Adrenal gland (tissue), 19 donors: ENCODE measurements at places on chromosomes 1 and 21. TPM values are rescaled to one million over a fixed set of nuclear protein-coding genes. Genes with fewer than 3 reads are reported as not detected.

LEFTY2 gene
- total RNA-seq, result 3.4 TPM

ATP5PB gene
- total RNA-seq, result 227 TPM

RGS13 gene
- total RNA-seq, result 0.06 TPM

TADA1 gene
- total RNA-seq, result 12.5 TPM

DNA sequence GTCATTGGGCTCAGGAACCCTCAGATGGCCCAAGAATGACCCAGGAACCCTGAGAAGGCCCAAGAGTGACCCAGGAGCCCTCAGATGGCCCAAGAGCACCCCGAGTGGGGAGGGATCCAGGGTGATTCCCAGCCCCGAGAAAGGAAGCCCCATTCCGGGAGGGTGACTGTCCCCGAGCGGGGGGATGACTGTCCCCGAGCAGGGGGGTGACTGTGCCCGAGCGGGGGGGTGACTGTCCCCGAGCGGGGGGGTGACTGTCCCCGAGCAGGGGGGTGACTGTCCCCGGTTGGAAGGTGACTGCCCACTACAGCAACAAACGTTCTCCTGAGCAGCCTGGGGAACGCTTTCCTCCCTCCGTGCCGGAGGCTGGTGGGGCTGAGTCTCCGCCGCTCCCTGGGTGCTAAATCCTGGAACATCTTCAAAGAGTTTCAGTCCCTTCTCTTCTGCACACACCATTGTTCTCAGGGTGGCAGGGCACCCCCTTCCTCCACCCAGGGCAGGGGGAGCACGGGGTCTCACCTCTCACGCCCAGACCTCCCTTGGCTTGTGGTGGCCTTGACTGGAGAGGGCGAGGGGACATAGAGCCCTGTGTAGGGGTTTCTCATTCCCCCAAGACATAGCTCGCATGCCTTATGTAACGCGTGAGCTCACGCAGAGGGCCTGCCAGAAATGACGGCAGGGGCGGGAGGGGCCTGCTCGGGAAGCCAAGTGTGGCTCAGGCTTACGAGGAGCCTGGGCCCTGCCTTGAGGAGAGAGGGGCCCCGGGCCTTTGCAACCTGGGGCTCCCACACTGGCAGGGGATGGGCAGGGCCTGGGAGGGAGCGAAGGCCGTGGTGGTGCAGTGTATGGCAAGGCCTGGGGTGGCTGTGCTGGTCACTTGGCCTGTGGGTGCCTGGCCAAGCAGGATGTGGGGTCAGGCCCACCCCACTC lies 14.3 kb upstream of the SKI start:
- DNase-seq, result peak; percentile 87

- DNase-seq, result no peak
Observed at GRCh38 chr1:2358651-2359640, 32.4 kb downstream of the MORN1 start.

DNTTIP2 gene
- 12.9 TPM for total RNA-seq

DNA sequence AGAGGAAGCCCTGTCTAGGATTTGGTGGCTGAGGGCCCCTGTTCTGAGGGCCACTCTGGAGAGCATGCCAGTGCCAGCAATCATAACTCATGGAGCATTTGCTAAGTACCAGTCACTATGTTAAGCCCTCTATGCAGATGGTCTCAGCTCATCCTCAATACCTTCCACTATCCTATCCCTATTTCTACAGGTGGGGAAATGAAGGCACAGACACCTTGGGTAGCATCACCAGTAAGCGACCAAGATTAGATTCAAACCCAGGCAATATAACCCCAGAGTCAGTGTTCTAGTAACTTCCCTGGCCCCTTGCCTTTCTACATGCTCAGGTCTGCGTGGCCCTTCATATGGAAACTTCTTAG lies 7.9 kb upstream of the NBPF1 start:
- DNase-seq, result no peak

WNT9A gene
- total RNA-seq, result 0.79 TPM

DNA sequence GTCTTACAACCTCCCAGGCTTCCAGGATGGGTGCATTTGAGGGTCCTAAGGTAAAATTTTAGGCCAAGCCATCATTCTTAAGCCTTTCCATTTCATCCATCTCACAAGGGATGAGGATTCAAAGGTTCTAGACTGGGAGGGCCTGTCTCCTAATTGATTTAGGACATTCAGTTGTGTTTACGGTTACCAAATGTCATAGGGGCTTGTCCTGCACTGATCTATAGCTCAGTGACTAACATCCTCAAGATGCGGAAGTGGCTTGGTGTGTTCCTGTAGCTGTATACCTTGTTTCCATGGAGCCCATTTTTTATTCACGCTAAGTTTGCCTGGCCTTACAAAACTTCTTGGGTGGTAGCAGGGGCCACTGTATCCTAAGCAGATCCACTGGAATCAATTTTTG lies 52.8 kb downstream of the DUSP10 start:
- DNase-seq, result no peak

DNA sequence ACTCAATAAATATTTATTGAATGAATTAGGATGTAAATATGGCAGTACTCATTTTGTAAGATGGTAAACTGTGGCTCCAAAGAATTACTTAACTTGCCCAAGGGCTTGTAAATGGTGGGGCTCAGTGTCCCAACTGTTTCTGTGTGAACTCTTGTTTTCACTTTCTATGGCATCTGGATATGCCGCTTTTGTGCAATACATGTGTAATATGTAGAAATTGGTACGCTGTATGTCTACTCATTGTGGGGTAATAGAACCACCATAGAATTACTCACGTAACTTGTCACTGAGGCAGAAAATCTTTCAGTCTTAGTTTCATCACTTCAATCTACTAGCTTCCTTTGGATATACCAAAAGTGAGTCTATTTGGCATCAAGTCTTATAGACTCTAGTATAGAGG lies 977 bp downstream of the PRPF3 start:
- no peak for DNase-seq

FCAMR gene
- not detected for total RNA-seq

ERVH48-1 gene
- not detected for total RNA-seq

TPTE gene
- total RNA-seq, result not detected
